Activated naive CD4-positive, alpha-beta T cell treated with anti-CD3 and anti-CD28 coated beads for 36 hours (primary cell): ENCODE measurements at places on chromosomes 16 and 17. TPM values are rescaled to one million over a fixed set of nuclear protein-coding genes. Genes with fewer than 3 reads are reported as not detected.

GRCh38 chr16:73048292-73049080 lies 558 bp upstream of the ZFHX3 start:
- DNase-seq: no peak

DNA sequence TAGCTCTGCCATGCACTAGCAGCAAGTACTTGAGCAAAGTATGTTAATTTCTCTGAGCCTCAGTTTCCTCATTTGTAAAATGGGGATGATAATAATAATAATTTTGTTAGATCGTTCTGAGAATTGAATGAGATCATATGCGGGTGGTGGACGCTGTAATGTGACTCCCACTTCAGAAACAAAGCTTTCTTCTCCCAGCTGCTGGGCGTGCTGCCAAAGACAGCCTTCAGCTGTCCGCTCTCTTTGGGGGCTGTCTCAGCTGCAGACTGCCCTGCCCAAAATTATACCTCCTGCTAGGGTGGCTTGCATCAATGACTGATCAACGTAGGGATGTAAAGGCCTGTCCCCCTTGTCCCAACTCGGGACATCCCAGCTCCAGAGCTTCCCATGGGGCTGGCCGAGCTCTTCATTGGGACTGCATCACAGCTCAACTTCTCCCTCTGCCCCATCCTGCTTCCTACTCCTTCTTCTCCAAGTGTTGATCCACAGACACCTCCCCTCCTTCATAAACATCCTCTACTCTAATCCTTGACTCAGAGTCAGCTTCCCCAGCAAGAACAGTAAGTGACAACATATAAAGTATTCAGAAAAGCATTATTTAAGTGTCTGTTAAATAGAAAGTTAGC lies 30.7 kb upstream of the CDH5 start:
- no peak for DNase-seq

GRCh38 chr17:79171188-79171587 lies 96.6 kb downstream of the ENGASE start:
- no peak for DNase-seq

NFATC3 gene
- 49.1 TPM for total RNA-seq

GRCh38 chr17:4249452-4250029 lies 14.2 kb downstream of the ANKFY1 start:
- no peak for DNase-seq

UBN1 gene
- 26.7 TPM for total RNA-seq

DNA sequence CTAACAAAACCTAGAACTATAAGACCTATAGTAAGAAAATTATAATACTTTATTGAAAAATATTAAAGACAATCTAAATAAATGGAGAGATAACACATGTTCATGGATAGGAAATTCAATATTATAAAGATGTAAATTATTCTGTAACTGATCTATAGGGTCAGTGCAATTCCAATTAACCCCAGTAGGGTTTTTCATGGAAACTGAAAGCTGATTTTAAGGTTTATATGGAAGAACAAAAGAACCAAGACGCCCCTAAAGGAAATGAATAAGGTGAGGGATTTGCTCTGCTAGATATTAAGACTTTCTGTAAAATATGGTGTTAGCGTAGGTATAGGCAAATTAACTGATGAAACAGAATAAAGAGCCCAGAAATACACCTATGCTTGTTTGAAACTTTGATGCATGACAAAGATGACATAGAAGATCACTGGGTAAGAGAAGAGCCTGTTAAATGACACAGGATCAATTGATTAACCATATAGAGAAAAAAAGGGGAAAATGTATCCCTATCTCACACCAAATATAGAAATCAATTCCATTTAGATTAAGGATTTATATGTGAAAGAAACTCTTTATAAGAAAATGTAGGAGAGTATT lies 3.0 kb downstream of the ICAM2 start:
- no peak for DNase-seq

DNA sequence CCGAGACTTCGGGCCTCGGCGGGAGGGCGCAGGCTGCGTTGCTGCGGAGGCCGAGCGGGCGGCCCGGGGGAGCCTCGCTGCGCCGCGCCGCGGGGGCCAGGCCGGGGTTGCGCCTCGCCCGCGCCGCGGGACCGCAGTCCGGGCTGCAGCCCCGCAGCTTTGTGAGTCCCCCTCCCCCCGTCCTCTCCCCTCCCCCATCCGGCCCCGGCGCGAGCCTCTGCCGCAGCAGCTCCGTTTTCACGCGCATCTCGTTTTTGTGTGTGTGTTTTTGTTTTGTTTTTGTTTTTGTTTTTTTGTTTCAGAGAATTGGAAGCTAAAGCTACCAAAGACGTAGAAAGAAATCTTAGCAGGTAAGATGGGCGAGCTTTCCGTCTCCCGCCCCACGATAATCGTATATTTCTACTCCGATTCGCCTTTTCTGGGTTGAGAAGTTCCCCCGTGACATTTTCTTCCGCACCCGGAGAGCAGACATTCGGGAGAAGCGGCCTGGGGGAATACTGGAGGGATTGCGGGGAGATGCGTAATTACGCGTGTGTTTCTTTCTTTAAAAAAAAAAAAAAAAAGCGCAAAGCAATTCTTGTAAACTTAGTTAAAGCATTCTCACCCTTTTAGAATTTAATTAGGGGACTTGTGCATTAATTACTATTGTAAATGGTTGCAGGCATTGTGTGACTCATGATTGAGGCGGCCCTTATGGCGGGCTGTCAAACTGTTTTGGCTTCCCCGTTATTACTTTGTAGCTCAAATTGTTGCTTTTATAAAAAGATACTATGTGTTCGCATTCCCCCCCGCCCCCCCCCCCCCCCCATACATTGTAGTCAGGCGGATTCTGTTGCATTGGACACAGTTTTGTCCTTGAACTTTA lies 732 bp downstream of the TNRC6A start:
- peak; percentile 53 for DNase-seq

KRT25 gene
- total RNA-seq: not detected

DNA sequence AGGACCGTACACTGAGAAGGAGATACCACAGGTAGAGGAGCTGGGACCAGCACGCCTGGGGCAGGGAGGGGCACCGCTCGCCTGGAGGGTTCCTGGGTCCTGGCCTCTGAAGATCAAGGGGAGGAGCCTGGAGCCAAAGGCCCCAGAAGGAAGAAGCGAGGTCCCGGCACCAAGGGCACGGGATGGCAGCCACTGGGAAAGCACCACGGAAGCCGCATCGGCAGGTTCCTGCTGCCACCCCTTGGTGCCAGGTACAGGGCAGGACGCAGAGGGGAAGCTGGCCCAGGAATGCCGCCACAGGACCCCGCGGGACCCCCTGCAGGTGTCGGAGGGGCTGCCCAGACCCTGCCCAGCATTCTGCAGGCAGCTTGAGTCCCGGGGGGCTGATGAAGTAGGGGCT lies 42.5 kb upstream of the CBFA2T3 start:
- no peak for DNase-seq

SCNN1B gene
- total RNA-seq: not detected

- no peak for DNase-seq
Measured at GRCh38 chr16:86083382-86084002, 184.5 kb downstream of the IRF8 start.

KRT39 gene
- not detected for total RNA-seq

DNA sequence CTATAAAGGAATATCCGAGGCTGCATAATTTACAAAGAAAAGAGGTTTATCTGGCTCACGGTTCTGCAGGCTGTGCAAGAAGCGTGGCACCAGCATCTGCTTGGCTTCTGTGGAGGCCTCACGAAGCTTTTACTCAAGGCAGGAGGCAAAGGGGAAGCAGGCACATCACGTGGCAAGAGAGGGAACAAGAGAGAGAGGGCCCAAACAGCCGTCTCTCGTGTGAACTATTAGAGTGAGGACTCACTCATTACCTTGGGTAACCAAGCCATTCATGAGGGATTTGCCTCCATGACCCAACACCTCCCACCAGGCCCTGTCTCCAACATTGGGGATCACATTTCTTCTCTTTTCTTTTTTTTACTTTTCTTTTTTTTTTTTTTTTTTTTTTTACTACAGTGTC lies 7.5 kb upstream of the ALKBH5 start:
- no peak for DNase-seq

DNA sequence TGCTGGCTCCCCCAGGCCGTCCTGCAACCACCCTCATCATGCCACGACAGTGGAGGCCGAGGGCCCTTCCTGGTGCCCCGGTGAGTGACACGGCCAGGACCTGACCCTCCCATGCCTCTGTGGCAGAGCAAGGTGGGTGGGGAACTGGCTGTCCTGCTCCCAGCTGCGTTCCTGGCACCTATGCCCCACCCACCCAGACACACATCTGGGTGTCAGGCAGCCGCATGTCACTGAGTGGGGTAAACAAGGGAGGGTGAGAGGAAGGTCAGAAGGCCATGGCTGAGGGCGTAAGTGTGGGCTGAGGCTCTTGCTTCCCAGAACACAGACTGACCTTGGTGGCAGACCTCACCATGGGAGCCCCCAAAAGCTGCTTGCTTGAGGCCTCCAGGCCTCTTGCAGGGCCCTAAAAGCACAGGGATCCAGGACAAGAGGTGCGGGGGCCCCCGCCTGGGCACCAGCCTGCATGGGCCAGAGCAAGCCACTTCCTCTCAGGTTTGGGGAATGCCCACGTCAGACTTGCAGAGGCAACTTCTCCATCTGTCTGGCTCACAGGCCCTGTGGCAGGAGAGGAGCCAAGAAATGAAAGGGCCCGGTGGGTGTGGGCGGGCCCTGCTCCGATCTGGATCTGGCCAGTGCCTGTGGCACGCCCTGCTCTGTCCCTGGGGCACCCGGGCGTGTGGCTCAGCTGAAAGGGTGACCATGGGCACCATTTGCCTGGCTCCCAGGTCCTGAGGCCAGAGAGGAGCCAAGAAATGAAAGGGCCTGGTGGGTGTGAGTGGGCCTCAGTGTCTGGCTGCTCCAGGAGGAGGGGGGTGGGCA lies 3.9 kb upstream of the CCDC57 start:
- DNase-seq: peak; percentile 66

GRCh38 chr17:45907750-45908395 lies 13.5 kb downstream of the MAPT start:
- no peak for DNase-seq

GRCh38 chr16:85014311-85014710 lies 3.0 kb upstream of the ZDHHC7 start:
- no peak for DNase-seq

- no peak for DNase-seq
Measured at GRCh38 chr16:58614212-58614611, 15.4 kb downstream of the CNOT1 start.

CACNG1 gene
- not detected for total RNA-seq

DNA sequence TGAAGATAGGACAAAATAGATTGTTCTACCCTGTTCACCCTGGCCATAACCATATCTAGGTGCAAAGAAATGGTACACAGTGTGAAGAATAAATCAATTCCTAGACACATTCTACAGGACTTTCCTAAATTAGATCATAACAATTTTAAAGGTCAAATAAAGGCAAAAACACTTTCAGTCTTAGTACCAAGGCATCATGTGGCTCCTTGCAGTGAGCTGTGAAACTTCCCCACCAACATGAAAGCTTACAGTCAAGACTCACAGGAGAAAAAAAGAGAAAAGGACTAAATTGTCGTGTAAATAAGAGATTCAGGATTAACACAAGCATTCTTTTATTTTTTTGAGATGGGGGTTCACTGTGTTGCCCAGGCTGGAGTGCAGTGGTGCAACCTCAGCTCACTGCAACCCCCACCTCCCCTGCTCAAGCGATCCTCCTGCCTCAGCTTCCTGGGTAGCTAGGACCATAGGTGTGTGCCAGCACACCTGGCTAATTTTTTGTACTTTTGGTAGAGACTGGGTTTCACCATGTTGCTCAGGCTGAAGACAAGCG lies 14.2 kb downstream of the NSMCE1 start:
- peak; percentile 65 for DNase-seq

TMEM235 gene
- total RNA-seq: not detected

DNA sequence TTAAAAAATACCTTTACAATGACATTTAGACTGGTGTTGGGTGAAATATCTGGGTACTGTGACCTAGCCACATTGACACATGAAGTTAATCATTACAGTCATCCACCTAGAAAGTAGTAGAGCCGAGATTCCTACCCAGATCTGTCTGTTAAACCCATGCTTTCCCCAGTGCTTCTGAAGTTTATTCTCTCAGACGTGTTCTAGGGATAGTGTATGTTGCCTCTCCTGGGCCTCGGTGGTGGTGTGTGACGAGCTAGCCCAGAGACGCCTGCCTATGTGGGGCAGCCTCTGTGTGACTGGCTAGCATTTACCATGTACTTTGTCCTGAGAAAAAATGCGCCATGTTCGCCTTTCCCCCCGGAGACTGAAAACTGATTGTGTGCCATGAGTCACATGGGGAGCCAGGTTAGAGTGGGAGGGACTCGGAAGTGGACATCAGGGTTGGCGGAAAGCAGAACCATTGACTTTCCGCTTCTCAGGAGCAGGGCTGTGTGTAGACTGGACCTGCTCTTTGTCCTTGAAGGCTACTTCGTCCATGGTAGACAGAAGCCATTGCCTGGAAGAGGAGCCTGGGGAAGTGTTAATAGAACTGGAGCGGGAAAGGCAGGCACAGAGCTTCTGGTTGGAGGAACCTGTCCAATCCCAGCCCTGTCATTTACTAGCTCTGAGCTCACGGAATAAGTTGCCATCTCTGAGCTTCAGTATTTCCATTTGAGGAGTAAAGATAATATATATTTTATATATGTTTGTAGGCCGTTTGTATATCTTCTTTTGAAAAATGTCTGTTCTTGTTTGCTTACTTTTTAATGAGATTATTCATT lies 235.5 kb downstream of the SNX29 start:
- DNase-seq: no peak

- DNase-seq: peak; percentile 24
Measured at GRCh38 chr16:76265434-76266045, 11.7 kb upstream of the CNTNAP4 start.

DNA sequence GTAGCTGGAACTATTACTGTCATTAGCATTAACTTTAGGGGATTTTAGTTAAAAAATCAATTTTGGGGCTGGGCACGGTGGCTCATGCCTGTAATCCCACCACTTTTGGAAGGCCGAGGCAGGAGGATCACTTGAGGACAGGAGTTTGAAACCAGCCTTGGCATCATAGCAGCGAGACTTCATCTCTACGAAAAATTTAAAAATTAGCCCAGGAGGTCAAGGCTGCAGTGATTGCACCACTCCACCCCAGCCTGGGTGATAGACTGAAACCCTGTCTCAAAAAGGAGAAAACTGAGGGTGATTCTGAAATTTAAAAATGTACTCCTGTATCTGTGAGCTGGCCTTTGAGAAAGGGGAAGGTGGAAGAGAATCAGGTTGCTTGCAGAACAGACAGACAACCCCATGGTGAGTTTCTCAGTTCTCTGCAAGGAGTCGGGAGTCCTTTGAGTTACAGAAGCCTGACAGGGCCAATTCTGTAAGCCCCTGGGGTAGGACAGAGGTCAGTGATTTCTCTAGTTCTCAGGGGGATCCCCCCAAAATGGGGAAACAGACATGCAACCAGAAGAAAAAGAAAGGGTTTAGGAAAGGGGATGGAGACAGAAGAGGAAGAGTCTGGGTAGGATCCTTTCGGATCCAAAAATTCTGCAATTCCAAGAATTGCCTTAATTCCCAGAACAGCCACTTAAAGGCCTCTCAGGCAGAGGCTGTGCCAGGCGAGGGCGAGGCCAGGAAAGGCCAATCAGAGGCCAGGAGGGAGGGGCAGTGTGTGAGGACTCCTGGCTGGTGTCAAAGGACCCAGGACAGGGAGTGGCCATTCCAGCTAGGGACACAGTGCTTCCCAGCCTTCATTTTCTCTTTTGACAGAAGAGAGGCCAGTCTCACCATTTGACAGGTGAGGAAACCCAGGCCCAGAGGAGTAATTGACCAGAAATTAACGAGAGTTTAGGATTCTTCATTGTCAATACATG lies 6.7 kb downstream of the NUPR1 start:
- no peak for DNase-seq

PERCC1 gene
- total RNA-seq: 0.31 TPM

MEIOC gene
- total RNA-seq: 0.05 TPM

- DNase-seq: no peak
Measured at GRCh38 chr16:70152578-70153302, 20.8 kb upstream of the CLEC18C start.
